Left colon (tissue), 2 donors: ENCODE measurements at places on chromosomes 7 and 10. TPM values are rescaled to one million over a fixed set of nuclear protein-coding genes. Genes with fewer than 3 reads are reported as not detected.

PLA2G12B gene
- 5.1 TPM for total RNA-seq

FEZF1 gene
- not detected for total RNA-seq

CLDN4 gene
- 1,246 TPM for total RNA-seq

CYP17A1 gene
- total RNA-seq: not detected

ARHGAP12 gene
- total RNA-seq: 38.2 TPM

TLX1 gene
- total RNA-seq: 1.7 TPM

CYP26C1 gene
- not detected for total RNA-seq

GRCh38 chr10:26367771-26368170 is 70.4 kb upstream of the APBB1IP start:
- peak; percentile 16 for DNase-seq

- DNase-seq: no peak
Observed at GRCh38 chr7:48419401-48419800, 248.1 kb downstream of the ABCA13 start.

DNA sequence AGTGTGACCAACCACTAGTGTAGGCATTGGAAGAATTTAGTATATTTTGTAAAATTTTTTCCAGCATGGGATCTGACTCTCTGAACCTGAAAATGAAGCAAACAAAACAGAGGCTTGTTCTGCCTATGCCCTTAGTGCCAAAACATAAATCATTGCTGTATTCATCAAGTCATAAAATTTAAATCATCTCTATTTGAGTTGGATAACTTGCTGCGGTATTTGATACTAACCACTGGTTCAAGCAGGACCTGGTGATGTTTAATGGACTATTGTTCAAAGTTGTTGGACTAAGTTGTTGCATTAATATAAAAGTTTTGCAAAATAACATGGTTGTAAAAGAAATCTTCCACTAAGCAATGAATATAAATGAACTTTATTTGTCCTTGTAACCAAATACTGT is 19.8 kb upstream of the RPA3 start:
- no peak for DNase-seq

DNA sequence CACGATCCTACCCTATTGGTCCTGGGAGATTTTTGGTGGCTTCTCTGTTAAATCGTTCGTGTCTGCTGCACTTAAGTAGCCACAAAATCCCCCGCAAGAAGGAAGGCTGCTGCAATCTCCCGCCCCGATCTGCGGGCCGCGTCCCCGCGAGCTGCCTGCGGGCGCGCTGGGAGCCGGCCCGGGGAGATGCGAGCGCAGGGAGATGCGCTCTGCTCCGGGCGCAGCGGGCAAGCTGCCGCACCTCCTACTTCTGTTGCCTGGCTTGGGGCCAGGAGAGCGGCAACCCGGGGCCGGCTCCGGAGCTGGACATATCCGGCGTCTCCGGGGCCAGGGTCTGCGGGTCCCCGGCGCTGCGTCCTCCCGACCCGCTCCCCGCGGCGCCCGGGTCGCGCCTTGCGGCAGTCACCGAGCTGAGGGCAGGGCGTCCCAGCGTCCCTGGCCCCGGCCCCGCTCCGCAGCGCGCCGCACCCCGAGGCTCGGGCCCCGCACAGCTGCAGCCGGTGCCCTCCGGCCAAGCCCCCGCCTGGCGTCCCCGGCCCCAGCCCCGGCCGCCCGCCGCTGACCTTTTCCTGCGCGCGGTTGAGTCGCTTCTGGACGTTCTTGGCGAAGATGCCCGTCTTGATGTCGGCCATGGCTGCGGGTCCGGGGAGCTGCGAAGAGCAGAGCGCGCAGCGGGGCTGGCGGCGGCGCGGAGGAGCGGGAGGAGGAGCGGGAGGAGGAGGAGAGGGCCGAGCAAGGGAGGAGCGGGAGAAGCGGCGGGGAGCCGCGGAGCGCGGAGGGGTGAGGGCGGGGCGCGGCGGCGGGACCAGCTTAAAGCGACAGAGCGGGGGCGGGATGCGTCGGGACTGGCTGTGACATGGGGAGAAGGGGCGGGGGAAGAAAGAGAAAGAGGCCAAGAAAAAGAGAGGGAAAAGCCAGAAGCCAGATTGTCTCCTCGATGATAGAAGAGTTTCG is at the start of gene AMPH:
TSS of gene AMPH (minus strand) at position 654 of the 954 bp plus-strand sequence. CDS start at position 632, 22 bp downstream.
- DNase-seq: peak; percentile 14

GRCh38 chr7:36526863-36527548 is 137.3 kb downstream of the ANLN start:
- DNase-seq: no peak

- DNase-seq: no peak
Observed at GRCh38 chr10:60390224-60390626, 550 bp upstream of the ANK3 start.

DNA sequence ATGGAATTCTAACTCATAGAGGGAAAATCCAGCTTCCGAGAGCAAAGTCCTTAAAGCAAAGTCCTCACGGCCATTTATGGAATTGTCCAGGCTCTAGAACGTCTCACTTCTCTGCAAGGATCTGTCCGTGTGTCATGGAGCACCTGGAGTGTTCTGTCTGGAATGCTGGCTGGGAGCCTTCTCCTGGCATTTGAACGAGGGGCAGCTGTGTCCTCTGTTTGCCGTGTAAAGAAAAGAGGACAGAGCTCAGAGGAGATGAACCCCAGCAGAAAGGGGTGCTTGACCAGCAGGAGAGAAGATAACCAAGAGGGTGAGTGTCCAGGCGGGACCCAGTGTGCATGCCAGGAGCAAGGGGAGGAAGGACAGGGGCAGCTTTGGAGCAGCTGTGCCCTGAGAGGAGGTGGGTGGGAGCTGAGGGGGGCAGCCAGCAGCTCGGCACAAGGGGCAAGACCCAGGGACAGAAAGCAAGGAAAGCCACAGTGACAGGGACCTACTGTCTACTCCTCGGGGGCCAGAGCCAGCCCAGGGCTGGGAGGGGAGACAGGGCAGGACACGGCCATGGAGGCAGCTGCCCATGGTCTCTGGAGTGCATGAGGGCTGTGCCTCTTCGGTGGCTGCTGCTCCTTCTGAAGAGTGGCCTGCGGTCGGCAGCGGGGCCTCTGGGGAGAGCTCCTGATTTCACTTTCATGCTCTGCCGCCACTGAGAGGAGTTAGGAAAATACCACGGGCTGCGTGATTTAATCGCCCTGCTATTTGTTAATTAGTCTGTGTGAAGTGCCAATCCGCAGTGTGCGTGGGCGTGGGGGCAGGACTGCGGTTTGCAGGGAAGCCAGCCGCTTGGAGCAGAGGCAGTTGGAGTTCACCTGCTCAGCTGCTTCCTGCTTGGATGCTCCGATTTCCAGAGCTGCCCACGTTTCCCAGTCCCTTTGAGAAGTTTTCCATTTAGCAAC is 149.3 kb upstream of the SHH start:
- peak; percentile 17 for DNase-seq

DNA sequence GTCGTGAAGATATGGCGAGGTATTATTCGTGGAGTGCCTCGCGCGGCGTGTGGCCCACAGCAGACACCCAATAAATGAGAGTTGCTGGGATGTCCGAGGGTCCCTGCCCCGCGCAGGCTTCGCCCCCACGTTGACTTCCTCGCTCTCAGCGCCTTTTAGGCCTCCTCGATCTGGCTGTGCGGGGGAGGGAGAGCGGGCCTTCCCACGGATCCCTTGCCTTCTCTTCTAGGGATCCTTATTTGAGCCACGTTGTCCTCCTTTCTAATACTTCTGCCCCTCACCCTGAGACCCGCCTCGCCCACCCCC is 660 bp downstream of the VCL start:
- DNase-seq: no peak

DNA sequence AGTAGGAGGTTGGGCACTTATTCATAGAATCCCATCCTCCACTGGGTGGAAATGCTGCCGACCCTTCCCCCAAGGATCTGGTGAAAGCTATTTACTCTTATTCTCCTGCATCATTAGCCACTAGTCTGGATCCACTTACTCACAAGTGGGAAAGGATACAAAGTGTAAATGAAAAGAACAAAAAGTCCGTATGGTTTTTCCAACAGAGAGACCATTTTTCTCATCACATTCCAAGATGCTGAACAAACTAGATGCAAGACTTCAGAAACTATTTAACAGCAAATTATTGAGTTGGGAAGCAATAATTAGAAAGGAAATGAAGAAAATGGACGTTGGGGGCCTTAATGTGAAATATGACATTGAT is 242.4 kb upstream of the GLI3 start:
- DNase-seq: no peak

DNA sequence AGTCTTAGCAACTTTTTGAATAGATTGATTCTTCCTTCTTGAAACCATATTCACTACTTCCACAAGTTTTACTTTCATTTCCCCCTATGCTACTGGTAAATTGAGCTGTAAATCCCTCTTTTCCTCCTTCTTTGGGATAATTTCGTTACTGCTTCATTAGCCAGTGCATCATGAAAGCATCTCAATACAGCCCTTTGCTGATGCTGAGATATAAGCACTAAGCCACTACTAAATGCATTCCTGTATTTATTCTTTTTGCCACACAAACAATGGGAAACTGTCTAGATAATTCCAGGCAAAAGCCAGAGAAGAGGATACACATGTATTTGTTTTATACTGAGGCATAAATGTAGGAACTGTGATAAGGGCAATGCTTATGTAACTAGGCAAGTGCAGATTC is 313.9 kb downstream of the NXPH1 start:
- no peak for DNase-seq

DNA sequence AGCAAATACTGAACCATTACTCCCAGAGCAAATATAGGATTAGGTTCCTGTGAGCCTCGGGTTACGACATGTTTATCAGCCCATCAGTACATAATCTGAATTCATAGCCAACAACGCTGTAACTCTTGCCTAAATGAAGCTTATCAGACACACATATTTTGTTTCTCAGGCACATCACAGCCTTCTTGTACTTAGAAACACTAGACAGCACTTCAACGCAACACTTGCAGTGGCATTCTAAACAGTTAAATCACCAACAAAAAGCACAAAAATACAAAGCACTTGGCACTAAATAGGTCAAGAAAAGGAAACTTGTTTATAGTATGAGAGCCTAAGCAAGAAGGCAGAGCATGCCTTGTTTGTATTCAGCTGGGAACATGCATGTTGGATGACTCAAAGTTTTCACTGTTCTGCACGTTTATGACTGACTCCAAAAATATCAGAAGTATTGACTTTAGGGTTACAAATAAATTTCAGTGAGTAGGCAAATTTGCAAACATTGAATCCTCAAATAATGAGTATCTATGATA is 75.0 kb downstream of the VPS50 start:
- no peak for DNase-seq

GRCh38 chr10:76009531-76009930 is 578.1 kb downstream of the LRMDA start:
- no peak for DNase-seq

DNA sequence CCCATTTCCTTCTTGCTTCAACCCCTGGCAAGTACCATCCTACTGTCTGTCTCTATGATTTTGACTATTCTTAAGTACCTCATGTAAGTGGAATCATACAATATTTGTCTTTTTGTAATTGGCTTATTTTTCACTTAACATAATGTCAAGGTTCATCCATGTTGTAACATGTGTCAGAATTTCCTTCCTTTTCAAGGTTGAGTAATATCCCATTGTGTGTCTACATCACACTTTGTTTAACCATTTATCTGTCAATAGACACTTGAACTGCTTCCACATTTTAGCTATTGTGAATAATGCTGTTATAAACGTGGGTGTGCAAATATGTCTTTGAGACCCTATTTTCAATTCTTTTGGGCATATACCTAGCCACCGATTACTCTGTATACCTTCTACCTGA is 14.0 kb upstream of the CDK14 start:
- no peak for DNase-seq

DNA sequence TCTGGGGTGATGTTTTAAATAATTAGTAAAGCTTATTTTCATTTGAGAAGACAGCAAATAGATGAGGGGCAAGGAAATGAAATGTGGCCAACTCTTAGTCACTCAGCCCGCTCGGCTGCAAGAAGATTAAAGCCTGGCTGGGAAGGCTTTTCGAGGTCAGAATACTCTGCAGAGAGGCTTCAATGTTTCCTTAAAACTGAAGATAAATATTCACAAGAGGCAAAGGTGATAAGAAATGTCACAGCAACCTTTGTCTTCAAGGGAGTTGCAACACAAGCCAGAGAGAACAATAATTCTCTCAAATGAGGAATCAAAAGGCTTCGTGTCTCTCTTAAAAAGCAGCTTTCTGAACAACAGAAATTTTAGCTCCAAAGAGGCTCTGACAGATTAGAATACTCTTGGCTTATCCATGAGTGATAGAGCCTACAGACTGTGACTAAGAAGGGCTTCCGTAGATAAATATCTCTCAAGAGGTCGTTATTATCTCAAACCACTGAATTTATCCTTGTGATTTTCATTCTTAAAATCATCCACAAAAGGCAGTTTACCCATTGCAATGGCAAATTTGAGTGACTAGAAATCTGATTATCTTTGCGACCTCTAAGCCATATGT is 92.5 kb downstream of the KLF6 start:
- no peak for DNase-seq

- DNase-seq: no peak
Observed at GRCh38 chr7:86929293-86930109, 130.0 kb downstream of the ELAPOR2 start.

DNA sequence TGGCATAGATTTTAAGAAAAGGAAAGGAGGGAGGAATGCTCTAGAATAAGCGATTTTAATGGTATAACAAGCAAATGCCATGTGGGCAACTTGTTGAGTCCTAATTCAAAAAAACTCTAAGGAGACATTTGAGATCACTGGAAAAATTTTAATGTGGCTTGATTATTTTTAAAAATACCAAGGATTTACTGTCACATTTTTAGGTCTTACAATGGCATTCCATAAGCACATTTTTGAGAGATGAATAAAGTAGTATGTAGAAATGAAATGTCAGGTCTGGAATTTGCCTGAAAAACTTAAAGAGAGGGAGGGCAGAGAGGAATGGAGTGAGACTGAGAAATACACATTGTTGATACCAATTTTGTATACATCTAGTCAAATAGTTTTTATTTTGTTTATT is 20.3 kb downstream of the NCAPG2 start:
- no peak for DNase-seq

GRCh38 chr10:4470231-4470835 is 355.7 kb upstream of the AKR1E2 start:
- DNase-seq: no peak

DNA sequence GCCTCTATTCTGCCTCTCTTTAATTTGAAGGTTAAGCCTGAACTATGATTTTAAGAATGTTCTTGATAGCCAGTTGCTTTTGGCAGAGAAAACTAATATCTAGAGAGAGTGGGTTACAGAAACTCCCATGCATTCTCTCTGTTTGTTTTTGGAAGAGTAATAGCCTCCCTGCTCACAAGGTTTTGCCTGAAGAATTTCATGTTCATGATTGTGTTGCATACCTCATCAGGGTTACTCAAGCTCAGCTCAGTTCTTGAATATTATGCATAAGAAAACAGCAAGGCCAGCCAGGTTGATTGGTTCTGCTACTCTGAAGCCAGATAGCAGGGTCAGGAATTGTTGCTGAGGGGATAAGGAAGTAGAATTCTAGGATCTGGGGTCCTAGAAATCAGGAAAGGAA is 137.4 kb downstream of the MDFIC start:
- DNase-seq: no peak

GRCh38 chr10:119284679-119285096 is 77.3 kb downstream of the GRK5 start:
- no peak for DNase-seq

DNA sequence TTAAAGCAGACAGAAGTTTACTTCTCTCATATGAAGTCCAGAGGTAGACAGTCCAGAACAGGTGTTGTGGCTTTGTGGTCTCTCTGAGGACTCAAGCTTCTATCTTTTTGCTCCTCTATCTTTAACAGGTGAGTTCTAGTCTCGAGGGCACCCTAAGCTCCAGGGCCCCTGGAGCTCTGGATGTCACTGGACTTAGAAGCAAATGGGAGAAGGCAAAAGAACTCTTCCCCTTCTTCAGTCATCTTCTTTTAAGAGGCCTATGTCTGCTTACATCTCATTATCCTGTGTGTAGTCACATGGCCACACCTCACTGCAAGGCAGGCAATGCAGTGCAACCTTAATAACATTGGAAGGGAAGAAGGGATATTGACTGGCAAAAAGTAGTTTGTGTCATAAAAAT is 61.6 kb downstream of the ADCYAP1R1 start:
- no peak for DNase-seq
